EH (cell line): ENCODE measurements at places on chromosomes 11 and 22.

GRCh38 chr22:44918925-44919392 is 90.8 kb downstream of the PHF21B start:
- DNase-seq = no peak

- DNase-seq = peak; percentile 61
These were observed 40.6 kb downstream of the CD44 start for GRCh38 chr11:35179466-35180135.

GRCh38 chr22:41847300-41847699 is 14.4 kb downstream of the SREBF2 start:
- no peak for DNase-seq

DNA sequence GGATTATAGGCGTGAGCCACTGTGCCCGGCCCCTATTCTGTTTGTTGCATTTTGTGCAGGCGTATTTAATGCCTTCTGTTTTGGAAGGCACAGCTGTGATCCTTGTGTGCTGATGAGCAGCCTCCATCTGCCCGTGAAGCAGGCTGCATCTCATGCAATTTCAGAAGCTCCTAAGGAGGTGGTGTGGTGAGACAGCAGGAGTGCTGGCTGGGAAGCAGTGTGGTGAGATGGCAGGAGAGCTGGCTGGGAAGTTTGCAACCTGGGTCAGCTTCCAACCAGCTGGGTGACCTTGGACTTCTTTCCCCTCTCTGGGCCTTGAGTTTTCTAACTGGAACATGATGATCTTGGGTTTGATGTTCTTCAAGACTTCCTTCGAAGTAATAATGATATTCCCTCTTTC is 525.1 kb downstream of the TBC1D22A start:
- DNase-seq = no peak

GRCh38 chr11:123505546-123506299 is 75.7 kb downstream of the GRAMD1B start:
- no peak for DNase-seq

- no peak for DNase-seq
These were observed 52.1 kb upstream of the SHANK2 start for GRCh38 chr11:71304491-71304890.

DNA sequence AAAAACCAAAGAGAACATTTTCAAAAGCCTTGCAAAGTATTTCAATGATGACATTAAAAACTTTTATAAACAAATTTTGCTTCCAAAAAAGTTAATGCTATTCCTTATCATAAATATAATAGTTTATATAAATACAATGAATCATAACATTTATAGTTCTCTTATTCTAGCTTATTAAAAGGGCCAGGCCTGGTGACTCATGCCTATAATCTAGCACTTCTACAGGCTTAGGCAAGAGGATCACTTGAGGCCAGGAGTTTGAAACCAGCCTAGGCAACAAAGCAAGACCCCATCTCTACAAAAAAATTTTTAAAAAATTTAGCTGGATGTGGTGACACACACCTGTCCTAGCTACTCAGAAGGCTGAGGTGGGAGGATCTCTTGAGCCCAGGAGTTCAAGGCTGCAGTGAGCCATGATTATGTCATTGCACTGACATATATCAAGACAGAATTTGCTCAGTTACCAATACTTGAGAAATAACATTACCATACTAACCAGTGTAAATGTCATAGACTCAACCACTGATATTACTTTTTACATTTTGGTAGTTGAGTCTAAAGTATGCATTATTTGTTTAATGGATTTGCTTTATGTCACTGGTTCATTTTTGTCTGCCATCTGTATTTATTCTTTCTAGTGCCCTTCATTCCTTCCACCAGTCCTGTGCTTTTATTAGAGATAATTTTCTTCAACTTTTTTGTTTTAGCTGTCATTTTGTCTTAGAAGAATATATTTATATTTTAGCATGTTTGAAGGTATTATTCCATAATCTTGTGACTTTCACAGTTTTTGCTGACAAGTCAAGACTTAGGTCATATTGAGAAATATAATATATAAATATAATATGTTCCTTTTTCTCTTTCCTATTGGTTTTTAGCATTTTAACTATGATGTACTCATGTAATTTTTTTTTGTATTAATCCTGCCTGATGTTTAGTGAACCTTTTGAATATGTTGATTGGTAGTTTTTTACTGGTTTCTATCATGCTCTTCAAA is 56.2 kb downstream of the CYP2R1 start:
- DNase-seq = no peak

GRCh38 chr11:73950869-73951710 is at the start of gene DNAJB13:
Gene DNAJB13 (plus strand): TSS chr11:73951026. CDS start chr11:73951070, 44 bp downstream.
- peak; percentile 68 for DNase-seq

DNA sequence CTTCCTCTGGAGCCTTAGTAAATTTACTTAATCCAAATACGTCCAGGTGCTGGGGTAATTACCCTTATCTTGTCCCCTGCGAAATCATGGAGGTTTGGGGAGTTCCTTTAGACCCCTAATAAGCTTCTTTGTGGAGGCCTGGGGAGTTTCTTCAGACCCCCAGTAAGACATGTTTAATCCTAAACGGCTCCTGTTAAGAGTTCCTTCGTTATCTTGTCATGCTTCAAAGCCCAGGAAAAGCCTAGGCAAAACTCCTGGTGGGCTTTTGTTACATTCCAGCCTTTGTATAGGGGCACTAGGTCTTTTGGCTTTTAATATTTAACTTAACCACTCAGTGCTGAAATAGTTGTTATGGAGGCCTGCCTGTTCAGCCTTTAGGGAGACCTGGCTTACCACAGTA is 18.1 kb upstream of the PAMR1 start:
- no peak for DNase-seq

DNA sequence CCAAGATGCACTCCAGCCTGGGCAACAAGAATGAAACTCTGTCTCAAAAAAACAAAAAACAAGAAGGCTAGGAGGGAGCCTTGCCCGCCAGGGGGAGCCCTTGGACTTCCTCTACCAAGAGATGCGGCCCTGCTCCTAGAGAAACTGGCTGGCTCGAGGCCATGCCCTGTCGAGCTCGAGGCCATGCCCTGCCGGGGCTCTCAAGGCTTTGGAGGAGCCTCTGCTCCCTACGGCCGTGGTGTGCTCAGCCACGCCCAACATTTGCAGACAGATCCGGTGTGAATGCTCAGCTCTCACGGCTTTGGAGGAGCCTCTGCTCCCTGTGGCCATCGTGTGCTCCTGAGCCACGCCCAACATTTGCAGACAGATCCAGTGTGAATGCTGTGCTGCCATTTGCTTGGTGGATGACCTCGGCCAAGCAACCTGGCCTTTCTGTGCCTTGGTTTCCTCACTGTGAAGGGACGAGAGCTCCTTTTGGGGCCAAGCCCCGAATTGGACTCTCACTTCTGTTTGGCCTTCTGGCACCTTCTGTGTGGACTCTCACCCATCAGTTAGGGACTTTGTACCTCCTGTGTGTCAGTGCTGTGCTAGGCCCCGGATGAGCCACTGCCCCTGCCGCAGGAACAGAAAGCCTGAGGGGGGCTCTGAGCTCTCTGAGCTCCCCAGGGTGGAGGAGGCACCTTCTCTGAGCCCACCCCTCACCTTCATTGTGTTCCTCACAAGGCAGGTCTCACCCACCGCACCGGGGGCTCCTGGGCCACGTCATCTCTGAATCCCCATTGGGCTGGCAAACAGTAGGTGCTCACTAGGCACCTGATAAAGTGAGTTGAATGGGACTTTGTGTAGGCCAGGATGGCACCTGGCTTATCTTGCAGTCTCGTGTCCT is 14.1 kb downstream of the C11orf24 start:
- DNase-seq = peak; percentile 93

GRCh38 chr11:111409915-111410314 is 30.8 kb upstream of the POU2AF1 start:
- DNase-seq = no peak

- DNase-seq = no peak
These were observed 85.8 kb downstream of the SERGEF start for GRCh38 chr11:17927041-17927440.

DNA sequence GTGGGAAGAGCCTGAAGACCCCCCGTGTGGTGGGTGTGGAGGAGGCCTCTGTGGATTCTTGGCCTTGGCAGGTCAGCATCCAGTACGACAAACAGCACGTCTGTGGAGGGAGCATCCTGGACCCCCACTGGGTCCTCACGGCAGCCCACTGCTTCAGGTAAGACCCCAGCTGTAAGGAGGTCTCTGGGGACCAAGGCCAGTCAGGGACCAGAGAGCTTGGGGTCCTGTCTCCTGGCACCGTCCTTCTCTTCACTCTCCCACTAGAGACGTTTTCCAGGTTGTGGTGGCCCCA is 24.9 kb upstream of the SMIM35 start:
- DNase-seq = no peak

GRCh38 chr22:24529898-24530297 is 25.0 kb downstream of the GUCD1 start:
- DNase-seq = no peak

- no peak for DNase-seq
These were observed 54.6 kb downstream of the POLD3 start for GRCh38 chr11:74646954-74647353.

GRCh38 chr11:103779054-103779453 is 257.4 kb upstream of the DDI1 start:
- no peak for DNase-seq

DNA sequence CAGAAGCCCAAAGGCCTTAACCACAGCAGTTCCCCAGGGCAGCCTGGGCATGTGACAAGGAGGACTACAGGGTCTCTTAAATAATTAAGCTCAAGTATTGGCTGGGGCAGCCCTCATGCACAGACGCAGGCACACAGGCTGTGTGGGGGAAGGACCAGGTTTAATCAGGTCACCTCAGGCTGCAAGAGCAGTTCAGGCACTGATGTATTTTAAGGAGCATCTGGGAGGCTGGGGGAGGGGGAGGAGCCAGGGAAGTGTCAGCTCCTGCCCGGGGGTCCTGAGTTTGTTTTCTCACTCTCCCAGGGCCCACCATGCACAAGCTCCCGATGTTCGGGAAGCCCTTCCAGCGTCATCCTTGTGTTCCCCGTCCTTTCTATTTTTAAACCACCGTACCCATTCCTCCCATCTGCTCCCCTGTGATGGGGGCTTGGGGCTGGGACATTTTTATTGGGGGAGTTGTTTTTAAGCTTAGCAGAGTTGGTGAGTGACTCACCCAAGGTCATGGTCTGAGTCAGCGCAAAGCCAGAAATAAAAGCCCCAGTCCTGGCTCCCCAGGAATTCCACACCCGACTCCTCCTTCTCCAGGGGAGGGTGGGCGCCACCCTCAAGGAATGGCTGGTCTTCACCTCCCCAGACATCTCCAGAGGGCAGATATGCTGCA is 2.4 kb downstream of the CSDC2 start:
- peak; percentile 95 for DNase-seq

- DNase-seq = no peak
These were observed 4.2 kb downstream of the SF1 start for GRCh38 chr11:64774144-64774543.

DNA sequence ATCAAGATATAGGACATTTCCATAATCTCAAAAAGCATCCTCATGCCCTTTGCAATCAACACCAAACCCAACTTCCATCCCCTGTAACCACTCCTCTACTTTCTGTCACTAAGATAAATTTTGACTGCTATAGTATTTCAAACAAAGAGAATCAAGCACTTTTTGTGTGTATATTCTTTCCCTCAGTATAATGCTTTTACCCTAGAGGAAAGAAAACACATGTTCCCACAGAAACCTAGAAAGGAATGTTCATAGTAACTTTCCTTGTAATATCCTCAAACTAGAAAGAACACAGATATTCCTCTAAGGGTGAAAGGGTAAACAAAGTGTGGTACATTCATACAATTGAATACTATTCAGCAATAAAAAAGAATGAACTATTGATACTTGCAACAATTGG is 5.5 kb upstream of the PATE1 start:
- no peak for DNase-seq
